ENCODE measurements at places on chromosomes 2 and 18.

GRCh38 chr2:11132036-11132671, 23.1 kb upstream of the SLC66A3 start:
- DNase-seq: no peak

GRCh38 chr2:188676010-188676400, 298.2 kb upstream of the COL3A1 start:
- DNase-seq: no peak

DNA sequence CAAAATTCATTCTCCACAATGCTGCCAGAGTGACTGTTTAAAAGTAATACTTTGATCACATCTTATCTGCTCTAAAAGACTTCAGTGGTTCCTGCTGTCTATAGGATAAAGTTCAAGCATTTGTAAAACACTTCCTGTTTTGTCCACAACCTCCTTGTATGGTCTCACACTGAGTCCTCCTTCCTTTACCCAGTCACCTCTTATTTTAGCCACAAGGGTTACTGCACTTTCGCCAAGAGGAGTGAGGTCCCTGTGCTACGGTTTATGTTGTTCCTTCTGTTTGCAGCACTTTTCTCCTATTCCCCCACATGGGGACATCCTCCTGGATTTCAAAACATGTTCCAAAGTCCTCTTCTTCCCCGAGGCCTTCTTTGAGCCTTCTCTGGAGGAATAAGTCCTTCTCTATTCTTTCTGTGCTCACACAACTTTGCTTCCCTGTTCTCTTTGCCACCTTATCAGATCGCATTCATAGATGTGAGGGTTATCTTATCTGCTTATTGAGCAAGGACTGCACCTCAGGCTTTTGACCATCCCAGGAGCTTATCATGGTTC, 112.2 kb upstream of the NABP1 start:
- DNase-seq: no peak

GRCh38 chr18:46916551-46917107, 678 bp downstream of the PIAS2 start:
- no peak for DNase-seq

- DNase-seq: no peak
Observed at GRCh38 chr2:150977296-150977695, 284.4 kb downstream of the RBM43 start.

Data from GM12864 (cell line).